ENCODE measurements at places on chromosomes 5 and 9. TPM values are rescaled to one million over a fixed set of nuclear protein-coding genes. Genes with fewer than 3 reads are reported as not detected.

GRCh38 chr9:122403381-122404000, 32.7 kb downstream of the PTGS1 start:
- DNase-seq = no peak

ANKH gene
- total RNA-seq = 14.7 TPM

- DNase-seq = no peak
Observed at GRCh38 chr9:18849890-18850677, 182.9 kb downstream of the SAXO1 start.

DNA sequence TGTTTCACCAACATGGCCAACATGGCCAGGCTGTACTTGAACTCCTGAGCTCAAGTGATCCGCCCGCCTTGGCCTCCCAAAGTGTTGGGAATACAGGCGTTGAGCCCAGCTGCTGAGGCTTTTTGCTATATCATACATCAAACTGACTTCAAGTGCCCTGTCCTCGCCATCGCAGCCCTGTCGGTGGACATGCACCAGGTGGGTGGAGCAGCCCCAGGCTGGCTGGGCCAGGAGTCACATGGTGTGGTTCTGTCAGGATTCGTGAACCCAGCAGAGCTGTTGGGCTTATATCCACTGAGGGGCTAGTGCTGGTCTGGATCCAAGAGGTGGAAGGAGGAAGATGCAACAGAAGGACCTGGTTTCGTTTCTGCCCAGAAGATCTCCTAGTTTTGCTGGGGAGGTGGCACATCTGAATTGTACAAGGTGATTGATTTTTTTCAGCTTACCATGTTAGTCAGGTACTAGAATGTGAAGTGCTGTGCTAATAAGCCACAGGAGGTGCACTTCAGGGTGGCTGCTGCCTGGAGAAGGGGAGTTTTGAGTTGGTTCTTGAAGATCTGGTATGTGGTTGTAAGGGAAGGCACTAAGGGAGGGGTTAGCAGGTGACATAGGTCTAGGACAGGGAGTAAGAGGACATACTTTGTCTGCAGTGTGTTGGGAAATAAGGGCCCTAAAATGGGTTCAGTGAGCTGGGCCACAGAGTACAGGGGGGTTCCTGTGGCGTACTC, 16.1 kb downstream of the PCBD2 start:
- DNase-seq = no peak

RELL2 gene
- 6.1 TPM for total RNA-seq
